ENCODE measurements at places on chromosomes 1 and 21.

DNA sequence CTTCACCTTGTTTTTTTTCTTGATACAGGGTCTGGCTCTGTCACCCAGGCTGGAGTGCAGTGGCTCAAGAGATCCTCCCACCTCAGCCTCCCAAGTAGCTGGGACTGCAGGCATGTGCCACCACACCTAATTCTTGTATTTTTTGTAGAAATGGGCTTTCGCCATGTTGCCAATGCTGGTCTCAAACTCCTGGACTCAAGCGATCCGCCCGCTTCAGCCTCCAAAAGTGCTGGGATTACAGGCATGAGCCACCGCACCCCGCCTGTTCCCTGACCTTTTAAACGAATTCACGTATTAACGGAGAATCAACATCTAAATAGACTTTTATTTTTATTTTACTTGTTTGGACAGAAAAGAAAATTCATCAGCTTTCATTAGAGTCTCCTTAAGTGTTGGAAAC, 104.8 kb downstream of the PGBD5 start:
- DNase-seq: no peak

DNA sequence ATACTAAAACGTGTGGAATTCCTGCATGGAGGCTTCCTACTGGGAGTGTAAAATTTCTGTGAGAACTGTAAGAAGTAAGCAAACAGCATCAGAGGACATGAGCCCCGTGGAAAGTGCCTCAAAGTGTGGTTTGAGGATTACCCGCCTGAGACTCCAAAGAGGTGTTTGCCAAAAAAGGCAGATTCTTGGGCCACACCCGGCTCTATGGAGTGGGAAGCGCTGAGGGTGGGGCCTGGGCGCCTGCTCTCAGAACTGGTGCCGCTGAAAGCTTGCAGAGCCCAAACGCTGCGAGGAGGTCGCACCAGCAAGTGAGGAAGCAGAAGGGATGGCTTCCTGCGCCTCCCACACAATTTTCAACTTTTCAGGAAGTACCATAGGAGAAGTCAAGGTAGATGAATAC, 43.0 kb upstream of the PSEN2 start:
- DNase-seq: no peak

- no peak for DNase-seq
Observed at GRCh38 chr1:36322041-36322785, 1.2 kb downstream of the EVA1B start.

DNA sequence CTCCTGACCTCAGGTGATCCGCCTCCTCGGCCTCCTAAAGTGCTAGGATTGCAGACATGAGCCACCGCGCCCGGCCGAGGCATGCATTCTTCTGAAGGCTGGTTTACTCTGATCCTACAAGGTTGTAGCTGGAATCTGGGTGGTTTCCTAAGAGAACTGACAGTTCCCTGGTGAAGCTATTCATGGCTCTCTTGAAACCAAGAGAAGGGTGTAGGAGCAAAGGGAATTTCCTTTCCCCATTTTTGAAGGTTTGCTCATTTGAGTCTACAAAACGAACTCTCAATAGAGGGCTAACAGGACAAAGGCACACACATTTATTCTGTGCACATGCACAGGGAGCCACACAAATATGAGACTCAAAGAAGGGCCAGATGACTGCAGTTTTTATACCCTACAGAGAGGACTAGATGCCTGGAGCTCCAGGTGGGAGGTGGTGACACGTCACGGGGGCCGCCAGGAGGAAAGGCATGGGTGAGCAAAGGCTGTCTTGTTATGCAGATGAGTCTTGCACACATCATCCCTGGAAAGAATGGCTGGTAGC, 49.5 kb upstream of the ERRFI1 start:
- DNase-seq: no peak

DNA sequence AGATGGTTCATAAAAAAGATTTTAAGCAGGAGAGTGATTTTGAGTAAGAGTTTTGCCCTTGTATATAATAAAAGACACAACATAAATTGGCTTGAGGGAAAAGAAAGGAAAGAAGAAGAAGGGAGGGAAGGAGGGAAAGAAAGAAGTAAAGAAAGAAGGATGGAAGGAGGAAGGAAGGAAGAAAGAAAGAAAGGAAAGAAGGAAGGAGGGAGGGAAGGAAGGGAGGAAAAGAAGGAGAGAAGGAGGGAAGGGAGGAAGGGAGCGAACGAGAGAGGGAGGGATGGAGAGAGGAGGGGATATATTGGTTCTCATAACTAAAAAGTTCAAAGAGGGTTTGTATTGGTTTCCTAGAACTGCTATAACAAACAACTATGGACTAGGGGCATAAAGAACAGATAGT, 62.2 kb upstream of the PAX7 start:
- DNase-seq: no peak

DNA sequence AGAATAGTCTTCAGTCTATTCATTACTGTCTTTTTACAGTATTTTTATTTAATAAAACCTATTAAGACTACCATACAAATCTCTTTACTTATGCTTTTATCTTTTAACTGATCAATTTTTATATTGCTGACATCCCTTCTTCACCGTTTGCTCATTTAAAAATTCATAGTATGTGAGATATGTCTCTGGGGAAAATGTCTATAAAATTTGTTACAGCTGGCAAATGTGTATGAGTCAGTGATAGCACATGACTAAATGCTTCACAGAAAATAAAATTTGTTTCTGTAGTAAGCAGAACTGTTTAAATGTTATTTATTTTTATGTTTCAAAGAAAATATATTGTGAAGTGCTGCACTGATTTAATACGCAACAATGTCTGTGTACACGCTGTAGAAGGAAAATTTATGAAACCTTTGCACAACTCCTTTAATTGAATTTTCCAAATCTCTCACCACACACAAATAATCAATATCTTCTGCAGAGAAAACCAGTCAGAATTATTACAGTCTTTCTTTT, 74.2 kb downstream of the ITGB3BP start:
- DNase-seq: no peak

GRCh38 chr1:208654241-208654640, 410.1 kb upstream of the PLXNA2 start:
- no peak for DNase-seq

DNA sequence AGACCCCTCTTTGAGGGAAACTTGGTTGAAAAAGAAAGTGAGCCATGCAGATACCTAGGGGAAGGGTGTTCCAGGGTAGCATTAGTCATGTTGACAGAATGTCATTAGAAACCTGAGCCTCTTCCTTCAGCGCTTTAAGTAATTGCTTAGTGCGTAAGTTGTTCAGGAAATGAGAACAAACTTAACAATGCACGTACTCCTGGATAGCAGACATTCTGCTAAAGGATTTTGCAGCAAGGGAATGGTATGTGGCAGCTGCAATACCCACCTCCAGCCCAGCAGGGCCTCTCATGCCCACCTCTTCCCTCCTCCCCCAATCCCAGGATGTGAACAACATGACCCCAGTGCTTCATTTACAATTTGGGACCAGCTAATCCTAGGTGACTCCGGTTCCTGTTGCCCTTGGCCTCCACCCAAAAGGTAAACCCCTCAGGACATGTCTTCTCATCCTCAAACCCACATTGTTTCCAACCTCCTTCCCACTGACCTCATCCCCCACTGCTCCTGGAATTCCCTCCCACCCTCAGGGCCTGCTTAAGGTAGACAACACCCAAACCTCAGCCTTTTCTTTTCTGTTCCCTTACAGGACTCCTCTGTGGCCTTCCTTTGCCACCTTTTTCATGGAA, 98.0 kb upstream of the BCAR3 start:
- DNase-seq: no peak

DNA sequence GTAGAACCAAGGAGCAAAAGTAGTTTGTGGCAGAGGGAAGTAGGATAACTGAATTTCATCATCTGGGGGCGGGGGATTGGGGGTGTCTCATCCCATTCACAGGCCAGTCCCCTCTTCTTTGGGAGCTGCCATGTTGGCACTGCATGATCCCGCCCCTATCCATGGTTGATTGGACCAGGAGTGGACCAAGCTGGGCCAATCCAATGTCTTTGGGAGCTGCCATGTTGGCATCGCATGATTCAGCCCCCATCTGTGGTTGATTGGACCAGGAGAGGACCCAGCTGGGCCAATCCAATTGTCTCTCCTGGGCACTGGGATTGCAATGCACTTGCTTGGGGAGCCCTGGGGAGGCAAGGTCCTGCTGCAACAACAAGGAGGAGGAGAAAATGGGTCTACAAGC, 12.3 kb upstream of the ALPL start:
- DNase-seq: no peak

GRCh38 chr1:87151500-87152421, 176.9 kb upstream of the LMO4 start:
- no peak for DNase-seq

DNA sequence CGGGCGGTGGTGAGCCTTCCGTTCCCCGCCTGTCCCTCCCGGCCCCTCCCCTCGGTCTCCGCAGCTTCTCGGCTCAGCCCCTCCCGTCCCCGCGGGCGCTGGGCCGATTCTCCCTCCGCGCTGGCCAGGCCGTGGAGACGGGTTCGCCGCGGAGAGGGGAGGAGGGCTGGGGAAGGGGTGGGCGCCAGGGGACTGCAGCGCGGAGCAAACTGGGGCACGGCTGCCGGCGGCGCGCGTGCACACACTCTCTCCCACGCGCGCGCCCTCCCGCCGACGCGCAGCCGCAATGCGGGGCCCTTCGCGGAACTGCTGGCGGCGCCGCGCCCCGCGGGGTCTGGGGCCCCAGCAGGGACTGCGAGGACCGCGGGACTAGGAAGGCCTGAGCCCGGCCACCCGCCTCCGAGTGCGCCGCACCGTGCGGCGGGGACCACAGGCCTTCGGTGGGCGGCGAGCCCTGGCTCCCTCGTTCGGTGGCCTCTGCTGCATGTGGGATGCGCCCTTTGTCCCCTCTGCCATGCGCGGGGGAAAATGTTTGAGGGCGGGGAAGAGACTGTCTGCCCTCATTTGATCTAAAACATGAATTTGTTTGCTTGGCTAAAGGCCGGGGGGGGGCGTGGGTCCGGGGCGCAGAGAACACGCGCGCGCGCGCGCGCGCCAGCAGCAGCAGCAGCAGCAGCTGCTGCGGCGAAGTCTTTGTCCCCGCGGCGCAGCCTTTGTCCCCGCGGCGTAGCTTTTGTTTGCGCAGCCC, 90.7 kb upstream of the VAMP3 start:
- DNase-seq: peak; percentile 21

- DNase-seq: peak; percentile 66
Observed at GRCh38 chr1:27296773-27297291, 25.1 kb upstream of the TMEM222 start.

DNA sequence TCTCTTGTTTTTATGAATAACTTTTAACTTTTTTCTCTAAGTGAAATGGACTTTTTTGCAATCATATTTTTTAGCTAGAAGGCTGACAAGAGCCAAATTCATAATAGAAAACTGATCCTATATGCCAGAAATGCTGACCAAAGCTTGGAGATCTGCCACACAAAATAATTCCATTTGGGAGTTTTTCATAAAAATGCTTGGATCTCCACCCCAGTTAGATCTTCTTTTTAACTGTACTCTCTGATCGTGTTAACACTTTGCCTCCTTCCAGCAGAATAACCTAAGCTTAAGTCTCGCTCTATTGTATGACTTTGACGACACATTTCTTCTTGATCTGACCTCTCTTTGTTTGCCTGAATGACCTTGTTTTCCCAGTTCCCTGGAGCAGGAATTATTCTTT, 16.8 kb downstream of the FLG2 start:
- no peak for DNase-seq

GRCh38 chr1:112579801-112580510, 39.0 kb downstream of the ST7L start:
- DNase-seq: no peak

GRCh38 chr1:25619101-25619890, 2.7 kb downstream of the MAN1C1 start:
- peak; percentile 27 for DNase-seq

GRCh38 chr1:6988796-6989195, 203.5 kb downstream of the CAMTA1 start:
- no peak for DNase-seq

DNA sequence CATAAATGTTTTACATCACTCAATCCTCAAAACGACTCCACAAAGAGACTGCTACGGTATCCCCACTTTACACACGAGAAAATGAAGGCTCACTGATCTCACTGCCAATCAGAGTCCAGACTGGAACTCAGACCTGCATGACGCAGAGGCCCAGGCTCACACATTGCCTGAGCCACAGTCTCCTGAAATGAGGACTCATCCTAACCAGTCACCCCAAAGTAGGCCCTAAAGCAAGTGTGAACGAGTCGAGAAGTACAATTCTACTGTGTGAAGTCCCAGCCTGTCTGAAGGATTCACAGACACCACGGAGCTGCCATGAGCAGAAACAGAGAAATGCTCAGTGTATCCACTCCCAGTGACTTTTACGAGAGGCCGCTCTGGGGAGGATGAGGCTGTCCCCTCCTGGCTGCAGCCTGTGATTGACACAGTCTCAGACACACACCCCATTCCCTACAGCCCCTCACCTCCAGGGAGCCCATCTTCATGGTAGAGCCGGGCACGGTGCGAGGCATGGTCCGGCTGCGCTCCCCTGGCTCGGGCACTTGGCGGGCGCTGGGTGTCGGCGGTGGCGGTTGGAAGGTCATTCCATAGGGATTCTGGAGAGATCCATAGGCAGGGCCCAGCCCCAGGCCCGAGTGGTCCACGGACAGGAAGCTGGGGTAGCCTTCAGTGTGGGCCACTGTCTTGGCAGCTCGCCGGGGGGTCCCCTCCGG, 26.7 kb upstream of the COL16A1 start:
- DNase-seq: no peak

DNA sequence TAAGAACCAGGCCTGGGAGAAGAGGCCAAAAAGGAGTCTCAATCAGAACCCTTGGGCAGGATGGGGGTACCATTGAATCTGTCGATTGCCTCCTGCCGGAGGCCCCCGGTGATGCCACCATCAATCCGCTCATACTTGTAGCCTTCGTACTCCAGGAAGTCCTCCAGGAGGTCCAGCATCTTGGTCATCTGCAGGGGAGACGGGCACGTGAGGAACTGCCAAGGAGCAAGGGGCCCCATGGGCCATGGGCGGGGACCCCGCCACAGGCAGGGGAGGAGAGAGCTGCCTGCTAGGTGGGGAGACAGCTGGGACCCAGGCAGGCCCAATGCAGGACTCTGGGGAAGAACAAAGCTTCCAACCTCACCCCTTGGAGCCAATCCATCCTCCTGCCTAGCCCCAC, 48.6 kb downstream of the CHD5 start:
- DNase-seq: no peak

DNA sequence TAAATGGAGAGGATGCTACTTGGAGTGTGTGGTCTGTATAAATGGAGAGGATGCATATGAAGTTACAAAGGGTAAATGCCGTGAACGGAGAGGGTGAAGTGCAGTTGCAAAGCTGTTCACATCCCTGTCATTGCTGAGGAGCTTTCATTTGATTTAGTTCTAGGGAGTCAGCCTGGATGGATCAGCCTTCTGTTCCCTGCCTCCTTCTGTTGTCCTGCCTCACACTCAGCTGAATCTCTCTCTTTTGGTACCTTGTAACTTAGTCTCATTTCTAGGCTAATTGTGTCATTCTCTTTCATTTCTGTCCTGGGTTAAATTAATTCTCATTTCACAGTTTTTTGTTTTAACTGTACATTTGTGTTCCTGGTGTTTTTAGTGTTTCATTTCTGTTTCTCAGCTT, 133.2 kb upstream of the COL6A1 start:
- no peak for DNase-seq

GRCh38 chr1:177306981-177307380, 136.2 kb downstream of the BRINP2 start:
- no peak for DNase-seq

- no peak for DNase-seq
Observed at GRCh38 chr1:218200979-218201378, 84.1 kb upstream of the RRP15 start.
